Bronchial epithelial cell (primary cell): ENCODE measurements at places on chromosomes 4 and X. TPM values are rescaled to one million over a fixed set of nuclear protein-coding genes. Genes with fewer than 3 reads are reported as not detected.

DNA sequence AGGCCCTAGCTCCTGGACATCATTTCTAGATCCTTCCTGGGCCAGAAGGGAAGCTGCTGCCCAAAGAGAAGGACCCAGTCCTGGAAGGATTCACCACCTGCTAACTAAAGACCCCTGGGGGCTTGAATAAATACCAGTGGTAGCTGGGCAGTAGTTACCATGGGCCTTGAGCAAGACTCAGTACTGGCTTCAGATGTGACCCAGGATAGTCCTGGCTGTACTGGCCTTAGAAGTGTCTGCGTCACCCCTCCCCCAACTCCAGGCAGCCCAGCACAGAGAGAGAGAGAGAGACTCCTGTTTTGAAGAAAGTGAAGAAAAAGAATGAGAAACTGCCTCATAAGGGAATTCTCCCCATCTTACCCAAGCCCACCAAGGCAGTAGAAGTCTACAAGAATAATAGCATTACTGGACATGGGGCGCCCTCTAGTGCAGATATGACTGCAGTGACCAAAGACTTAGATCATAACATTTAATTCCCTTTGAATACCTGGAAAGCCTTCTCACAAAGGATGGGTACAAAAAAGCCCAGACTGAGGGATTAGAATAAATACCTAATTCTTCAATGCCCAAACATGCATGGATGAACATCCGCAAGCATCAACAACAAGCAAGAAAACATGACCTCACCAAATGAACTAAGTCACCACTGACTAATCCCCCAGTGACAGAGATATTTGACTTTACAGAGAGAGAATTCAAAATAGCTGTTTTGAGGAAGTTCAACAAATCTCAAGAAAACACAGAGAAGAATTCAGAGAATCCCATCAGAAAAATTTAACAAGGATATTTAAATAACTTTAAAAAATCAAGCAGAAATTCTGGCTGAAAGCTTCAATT lies 171.8 kb downstream of the HNRNPD start:
- DNase-seq: peak; percentile 64

GRCh38 chr4:54596201-54596600 lies 61.6 kb upstream of the KIT start:
- no peak for DNase-seq

DNA sequence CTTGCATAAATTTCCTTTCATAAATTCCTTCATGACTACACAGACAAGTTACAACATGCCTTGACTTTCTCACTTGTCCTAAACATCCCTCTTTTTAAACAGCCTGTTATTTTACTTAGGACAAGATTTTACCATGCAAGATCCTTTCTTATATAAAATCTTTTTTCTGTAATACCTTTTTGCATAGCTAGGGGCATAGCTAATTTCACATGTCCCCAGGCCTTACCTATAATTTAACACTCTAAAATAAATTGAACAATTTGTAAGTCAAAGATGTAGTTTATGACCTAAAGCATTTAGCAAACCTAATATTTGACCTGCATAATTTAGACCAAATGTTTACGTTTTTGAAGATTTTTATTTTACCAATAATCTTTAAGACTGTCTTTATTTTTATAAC lies 396.3 kb upstream of the FSTL5 start:
- DNase-seq: peak; percentile 46

- no peak for DNase-seq
These were observed 77.4 kb downstream of the PLAC1 start for GRCh38 chrX:134580907-134581306.

- DNase-seq: no peak
These were observed 185.2 kb upstream of the RPS6KA3 start for GRCh38 chrX:20451929-20452328.

DNA sequence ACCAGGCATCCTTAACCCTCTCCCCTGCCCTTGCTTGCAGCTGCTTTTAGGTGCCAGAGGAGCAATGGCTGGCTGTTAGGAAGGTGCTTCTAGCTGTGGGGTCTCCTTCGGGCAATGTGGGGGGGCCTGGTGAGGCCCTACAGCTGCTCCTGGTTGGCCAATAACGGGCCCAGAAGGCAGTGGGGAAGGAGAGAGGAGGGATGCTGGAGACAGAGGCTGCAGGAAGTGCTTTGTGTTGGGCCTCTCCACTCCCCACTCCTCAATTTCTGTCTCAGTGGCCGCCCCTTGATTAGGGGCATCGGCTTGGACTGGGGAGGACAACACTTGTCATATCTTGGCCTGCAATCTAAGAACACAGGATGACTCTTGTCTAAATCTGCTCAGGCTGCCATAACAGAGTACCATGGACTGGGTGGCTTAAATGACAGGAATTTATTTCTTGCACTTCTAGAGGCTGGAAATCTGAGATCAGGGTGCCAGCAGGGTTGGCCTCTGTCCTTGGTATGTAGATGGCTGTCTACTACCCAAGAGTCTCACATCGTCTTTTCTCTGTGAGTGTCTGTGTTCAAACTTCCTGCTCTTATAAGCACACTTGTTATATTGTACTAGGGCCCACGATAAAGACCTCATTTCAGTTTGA lies 374.3 kb downstream of the MID1IP1 start:
- no peak for DNase-seq

DNA sequence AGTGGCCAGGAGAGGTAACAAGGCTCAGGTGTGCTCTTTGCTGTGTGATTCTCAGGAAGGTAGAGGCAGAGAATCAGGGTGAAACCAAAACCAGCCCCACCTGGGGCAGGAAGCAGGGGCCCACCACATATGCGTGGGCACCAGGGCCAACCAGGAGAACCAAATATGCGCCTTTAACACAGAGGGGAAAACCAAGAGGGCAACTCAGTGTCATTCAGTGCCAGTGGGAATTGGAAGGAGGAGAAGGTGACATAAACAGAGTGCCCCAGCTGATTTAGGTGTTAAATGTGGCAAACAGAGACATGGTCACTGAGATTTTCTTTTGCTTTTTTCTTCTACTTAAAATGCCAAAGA lies 106.8 kb upstream of the MAMLD1 start:
- DNase-seq: no peak

GRCh38 chr4:1683736-1684505 lies at the start of gene FAM53A:
FAM53A (minus strand) TSS chr4:1684313; CDS start chr4:1668741, 15,572 bp downstream.
- peak; percentile 46 for DNase-seq

GRCh38 chr4:80809039-80809729 lies 221.3 kb upstream of the BMP3 start:
- no peak for DNase-seq

DNA sequence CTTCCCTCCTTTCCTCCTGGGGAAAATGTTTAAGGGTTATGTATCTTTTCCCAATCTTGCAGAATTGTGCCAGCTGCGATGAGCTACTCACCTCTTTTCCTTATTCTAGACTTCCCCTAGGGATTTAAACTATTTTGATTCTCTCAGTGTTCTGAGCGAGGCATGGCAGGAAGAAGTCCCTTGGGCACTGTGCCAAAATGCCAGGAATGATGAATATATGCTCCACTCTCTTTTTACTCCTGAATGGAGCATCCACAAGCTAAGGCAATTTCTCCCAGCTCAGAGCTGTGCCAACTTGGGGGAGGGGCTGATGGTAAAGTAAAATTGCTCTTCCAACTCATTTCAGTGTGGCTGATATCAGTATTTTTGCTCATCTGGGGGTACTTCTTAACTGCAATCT lies 4.0 kb upstream of the C4orf17 start:
- DNase-seq: peak; percentile 14

- peak; percentile 73 for DNase-seq
These were observed 20.6 kb downstream of the GALNT7 start for GRCh38 chr4:173189117-173189693.

DNA sequence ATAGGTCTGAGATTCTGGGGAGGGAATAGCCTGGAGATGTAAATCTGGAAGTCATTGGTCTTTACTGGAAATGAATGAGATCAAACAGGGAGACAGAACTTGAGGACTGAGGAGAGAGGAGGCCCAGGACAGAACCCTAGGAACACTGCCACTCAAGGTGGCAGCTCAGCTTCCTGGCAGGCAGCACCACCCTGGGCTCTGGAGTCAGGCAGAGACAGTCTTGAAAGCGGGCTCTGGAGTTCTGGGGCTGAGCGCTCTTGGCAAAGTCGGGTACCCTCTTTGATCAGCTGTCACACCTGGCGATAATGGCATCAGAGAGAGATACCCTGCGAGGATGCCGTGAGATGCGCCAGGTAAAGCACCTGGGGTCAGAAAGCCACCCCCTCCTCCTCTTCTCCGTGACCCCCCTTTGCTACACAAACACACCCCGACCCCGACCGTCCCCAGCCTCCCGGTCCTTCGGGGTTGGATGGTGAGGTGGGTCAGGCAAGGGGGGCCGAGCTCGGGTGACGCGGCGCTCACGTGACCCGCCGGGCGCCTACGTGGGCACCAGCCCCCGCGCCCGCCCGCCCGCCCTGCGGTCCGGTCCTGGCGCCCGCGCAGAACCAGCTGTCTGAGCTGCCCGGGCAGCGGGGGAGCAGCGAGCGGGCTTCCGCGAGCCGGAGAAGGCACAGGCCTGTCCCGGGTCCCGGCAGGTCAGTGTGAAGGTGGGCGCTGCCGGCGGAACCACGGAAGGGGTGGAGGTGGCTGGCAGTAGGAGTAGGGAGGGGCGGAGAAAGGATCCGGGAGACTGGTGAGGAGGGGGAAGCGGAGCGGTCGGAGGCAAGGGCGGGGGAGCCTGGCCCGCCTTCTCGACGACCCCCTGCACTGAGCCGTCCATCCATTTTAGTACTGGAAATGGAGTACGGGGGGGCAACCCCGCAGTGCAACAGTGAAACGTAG lies at the start of gene TCEAL3:
Gene TCEAL3, plus strand, starts transcription at position 600 of the 942 bp plus-strand sequence. CDS start 1,102 bp downstream, outside the sequence.
- no peak for DNase-seq

GRCh38 chr4:155908187-155909139 lies 5.0 kb downstream of the TDO2 start:
- DNase-seq: no peak

GRCh38 chr4:82989575-82990429 lies 20.8 kb downstream of the LIN54 start:
- no peak for DNase-seq

Gene SUPT20HL2
- not detected in 2 replicates for total RNA-seq

Gene KIF4A
- total RNA-seq: 0.26 and 0.64 TPM in 2 replicates

Gene PPEF1
- total RNA-seq: 0.13 TPM in 1 of 2 replicates, not detected in the other

Gene SULT1E1
- total RNA-seq: 1.1 and 5.5 TPM in 2 replicates

Gene COL25A1
- under 0.01 TPM in 2 replicates for total RNA-seq
